ENCODE measurements at places on chromosomes 3 and 15.

GRCh38 chr3:49609314-49609713 lies 55.0 kb downstream of the BSN start:
- DNase-seq, result no peak

GRCh38 chr3:186361246-186361761 lies 730 bp downstream of the DGKG start:
- no peak for DNase-seq

DNA sequence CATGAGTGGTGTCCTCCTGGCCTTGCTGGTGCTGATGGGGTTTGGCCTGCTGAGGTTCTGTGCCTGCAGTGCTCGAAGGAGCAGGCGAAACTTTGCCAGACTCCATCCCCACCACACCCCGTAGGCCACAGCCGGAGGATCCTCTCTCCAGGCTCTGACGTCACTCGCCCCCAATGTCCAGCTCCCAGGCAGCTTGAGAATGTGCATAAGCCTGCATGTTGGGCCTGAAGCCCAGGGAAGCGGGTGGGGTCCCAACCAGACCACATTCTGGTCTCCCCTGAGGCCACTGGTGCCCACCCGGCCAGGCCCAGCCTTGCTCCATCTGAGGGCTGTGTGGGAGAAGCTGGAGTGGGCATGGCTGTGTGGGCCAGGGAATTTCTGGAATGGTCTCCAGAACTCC lies 109.8 kb downstream of the ASB7 start:
- DNase-seq, result no peak

- no peak for DNase-seq
Measured at GRCh38 chr15:53869806-53870073, 108.5 kb upstream of the UNC13C start.

GRCh38 chr3:131396170-131396569 lies 14.6 kb downstream of the NUDT16 start:
- no peak for DNase-seq

DNA sequence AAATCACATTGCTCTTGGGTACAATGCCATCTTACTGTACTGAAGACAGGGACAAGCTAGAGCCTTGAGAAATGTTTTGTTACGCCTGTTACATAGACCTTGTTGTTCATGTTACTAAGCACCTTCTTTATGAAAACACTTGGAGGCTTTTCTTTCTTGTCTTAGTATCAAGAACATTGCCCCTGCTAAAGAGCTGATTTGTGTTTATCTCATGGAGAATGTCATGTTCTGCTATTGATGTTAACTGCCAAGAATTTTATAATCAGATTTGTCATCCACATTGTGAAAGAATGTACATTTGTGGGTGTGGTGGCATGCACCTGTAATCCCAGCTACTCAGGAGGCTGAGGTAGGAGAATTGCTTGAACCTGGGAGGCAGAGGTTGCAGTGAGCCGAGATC lies 431.3 kb upstream of the MDFIC2 start:
- no peak for DNase-seq

DNA sequence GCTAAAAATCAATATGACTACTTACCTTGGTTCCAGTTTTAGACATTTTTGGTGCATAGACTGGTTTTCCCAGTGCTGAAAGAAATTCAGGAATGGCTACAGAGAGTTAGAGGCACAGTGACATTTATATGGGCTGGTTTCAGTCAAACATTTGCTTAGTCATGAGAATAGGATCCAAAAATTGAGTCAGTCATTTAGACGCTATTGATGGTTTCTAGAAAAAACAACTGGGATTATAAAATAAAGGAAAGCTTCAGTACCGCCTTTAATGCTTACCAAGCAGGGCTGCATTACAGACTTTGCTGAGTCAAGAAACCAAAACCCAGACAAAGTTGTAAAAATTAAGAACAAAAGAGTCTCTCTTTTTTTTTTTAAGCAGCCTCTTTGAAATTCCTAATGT lies at the start of gene CRYGS:
Gene CRYGS (minus strand): TSS at position 100 of the 400 bp plus-strand sequence. CDS start 54 bp downstream, at position 46.
- no peak for DNase-seq

DNA sequence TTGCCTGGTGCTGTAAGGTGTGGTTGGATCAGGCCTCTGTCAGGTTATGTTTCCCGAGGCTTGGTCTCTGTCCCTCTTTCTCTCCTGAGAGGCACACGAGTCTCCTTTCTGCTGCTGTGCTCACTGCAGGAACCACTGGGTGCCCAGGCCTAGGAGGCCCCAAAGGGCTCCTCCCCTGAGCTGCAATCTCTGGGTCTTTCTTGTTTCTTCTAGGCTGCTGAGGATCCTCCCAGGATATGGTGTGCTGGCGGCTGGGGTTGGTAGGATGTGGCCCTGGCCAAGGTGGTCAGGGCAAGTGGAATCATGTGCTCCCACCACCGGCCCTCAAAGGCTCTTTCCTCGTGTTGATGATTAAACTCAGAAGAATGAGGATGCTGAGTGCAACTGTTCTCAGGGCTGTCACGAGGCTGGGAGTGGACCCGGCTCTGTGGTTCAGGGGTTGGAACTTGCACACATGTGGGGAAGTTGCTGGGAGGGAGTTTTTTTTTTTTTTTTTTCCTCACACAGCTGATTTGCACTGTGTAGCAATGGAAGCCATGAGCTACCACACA lies 43.6 kb upstream of the CTSH start:
- no peak for DNase-seq

- no peak for DNase-seq
Measured at GRCh38 chr3:36540888-36541518, 160.7 kb downstream of the STAC start.

DNA sequence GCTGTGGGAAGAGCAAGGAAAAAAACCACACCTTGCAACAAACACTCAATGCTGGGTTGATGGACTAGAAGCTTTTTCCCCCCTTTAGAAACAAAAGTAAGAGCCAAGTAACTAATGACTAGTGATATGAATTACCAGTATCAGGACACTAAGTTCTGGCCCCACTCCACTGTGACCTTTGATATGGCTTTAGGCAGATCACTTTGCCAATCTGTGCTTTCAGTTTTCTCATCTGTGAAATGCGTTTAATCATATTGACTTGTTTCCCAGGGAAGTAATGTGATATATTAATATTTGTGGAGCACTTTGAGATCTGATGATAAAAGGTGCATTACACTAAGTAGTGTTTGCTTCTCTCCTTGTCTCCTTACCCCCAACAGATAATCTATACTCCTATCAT lies 319.3 kb upstream of the SATB1 start:
- DNase-seq, result no peak

GRCh38 chr3:23183731-23184130 lies 19.4 kb upstream of the UBE2E2 start:
- no peak for DNase-seq

- DNase-seq, result no peak
Measured at GRCh38 chr3:196292286-196292923, 4.9 kb upstream of the PCYT1A start.

DNA sequence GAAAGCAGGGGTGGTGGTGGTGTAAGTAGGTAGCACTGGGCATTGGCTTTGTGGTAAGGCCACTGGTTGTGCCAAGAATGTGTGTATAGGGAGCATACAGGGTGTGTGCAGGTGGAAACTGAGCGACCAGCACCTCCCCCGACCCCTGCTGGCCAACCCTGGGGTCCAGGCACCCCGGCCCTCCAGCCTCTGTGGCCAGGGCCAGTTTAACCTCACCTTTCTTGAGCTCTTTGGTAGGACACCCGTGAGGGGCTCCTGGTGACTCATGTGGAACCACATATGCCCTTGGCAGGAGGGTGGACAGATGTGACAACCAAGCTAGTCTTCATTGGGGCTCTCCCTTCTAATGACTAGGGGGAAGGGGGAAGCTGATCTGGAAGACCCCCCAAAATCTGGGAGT lies 19.5 kb downstream of the SHF start:
- no peak for DNase-seq

- DNase-seq, result no peak
Measured at GRCh38 chr3:61560517-61561373, 626 bp upstream of the PTPRG start.

DNA sequence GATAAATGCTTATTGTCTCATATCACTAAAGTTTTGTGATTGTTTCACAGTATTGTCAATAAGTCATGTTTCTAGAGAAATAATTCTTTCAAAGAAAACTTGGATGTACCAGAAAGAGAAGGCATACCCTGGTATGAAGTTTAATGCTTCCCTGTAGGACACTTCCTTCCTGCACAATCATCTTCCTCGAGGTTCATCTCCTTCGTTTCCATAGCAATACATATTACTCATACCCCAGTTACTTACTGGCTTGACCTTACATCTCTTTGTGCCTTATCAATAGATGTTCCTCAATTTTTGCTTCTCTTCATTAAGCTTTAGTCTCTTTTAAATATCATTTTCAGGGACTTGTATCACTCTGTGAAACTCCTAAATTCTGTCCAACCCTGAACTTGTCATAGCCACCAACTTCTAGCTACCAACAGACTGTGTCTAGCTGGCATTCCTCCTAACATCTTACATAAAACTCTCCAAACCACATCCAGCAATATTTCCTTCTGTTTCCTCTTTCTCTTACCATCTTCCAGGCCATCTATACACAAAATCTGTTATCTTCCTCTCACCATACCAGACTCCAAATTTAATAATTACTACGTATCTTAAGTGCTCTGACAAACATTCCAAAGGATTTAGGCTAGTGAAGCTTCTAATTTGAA lies 134.3 kb downstream of the GADL1 start:
- DNase-seq, result no peak

- no peak for DNase-seq
Measured at GRCh38 chr15:57015897-57016296, 97.5 kb downstream of the TCF12 start.
